ENCODE measurements at places on chromosomes 12 and 14. TPM values are rescaled to one million over a fixed set of nuclear protein-coding genes. Genes with fewer than 3 reads are reported as not detected.

Gene RFLNA
- not detected for total RNA-seq

Gene ANO2
- not detected for total RNA-seq

Gene SLC10A1
- not detected for total RNA-seq

Gene MAP1LC3B2
- 1.0 TPM for total RNA-seq

Gene RNASE2
- not detected for total RNA-seq

DNA sequence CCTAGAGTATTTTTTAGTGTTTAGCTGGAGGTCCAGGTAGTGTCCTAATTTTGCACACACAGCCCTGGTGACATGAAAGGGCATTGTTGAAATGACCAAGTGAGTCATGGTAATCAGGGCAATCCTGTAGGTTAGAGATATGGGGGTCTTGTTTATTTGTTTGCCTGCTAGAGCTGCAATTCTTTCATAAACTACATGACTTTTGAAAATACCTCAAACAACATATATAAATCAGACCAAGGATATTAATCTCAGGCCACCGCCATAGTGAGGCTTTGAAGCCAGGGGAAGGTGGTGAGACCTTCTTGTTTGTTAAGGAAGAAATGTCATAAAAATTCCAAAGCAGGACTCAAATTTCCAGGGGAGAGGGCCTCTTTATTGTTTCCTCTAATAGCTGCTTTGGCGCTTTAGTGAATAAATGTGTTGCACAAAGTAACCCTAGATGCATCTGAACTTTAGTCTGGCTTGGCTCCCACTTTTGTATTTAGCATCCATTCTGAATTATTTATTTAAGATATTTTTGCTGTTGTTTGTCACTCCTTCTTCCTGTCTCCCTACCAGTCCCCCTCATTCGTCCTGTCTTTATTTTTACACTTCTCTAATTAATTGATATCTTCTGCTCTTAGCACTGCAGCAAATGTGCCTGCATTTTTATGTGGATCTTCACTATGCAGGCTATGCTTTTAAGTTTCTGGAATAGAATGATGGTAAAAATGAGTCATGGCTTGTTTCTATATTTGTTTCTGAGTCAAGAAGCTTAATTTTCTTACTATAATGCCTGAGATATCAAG is 430.3 kb downstream of the RAD51B start:
- H3K27ac ChIP-seq: no peak overlapping the region
- H3K27me3 ChIP-seq: no peaks in the 10 kb centered on the region
- H3K4me3 ChIP-seq: no peak overlapping the region
- no peaks in the 10 kb centered on the region for H3K36me3 ChIP-seq

DNA sequence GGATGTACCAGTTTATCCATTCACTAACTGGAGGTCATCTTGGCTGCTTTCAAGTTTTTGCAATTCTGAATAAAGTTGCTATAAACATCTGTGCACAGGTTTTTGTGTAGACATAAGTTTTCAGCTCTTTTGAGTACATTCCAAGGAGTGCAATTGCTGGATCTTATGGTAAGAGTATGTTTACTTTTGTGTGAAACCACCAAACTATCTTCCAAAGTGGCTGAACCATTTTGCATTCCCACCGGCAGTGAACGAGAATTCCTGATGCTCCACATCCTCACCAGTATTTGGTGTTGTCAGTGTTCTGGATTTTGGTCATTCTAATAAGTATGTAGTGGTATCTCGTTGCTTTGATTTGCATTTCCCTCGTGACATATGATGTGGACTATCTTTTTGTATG is 150.5 kb upstream of the BCL2L14 start:
- no peaks in the 10 kb centered on the region for H3K27me3 ChIP-seq
- H3K36me3 ChIP-seq: no peaks in the 10 kb centered on the region
- H3K27ac ChIP-seq: no peak overlapping the region
- no peak for DNase-seq
- H3K4me3 ChIP-seq: no peak overlapping the region

DNA sequence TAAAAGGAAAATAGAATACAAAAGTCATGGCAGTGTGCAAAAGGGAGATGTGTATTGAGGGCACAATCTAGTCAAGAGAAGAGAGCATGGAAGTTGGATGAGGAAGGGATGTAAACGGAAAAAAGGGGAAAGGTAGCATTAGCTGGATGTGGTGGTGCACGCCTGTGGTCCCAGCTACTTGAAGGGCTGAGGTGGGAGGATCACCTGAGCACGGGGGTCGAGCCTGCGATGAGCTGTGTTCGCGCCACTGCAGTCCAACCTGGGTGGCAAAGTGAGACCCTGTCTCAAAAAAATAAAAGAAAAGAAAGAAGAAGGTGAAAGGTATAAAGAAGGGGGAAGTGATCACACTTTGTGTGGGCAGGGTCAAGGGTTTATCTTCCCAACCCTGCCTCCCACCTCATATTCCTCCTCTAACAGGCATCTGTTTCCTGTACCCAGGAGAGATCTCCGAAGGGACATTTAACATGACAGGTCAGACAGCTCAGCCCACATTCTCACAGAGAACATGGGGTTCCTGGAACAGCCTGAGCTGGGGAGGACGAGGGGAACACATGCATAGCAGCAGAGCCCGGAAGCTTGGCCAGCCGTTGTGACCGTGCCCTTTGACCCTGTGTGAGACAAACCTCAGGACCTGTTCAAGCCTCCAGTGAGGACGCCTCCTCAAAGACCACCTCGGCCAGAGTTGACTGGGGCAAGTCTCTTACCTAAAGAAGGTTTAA is 8.9 kb downstream of the RNASE11 start:
- no peak overlapping the region for H3K27ac ChIP-seq
- H3K4me1 ChIP-seq: no peaks in the 10 kb centered on the region
- no peak overlapping the region for H3K4me3 ChIP-seq
- no peak for DNase-seq

DNA sequence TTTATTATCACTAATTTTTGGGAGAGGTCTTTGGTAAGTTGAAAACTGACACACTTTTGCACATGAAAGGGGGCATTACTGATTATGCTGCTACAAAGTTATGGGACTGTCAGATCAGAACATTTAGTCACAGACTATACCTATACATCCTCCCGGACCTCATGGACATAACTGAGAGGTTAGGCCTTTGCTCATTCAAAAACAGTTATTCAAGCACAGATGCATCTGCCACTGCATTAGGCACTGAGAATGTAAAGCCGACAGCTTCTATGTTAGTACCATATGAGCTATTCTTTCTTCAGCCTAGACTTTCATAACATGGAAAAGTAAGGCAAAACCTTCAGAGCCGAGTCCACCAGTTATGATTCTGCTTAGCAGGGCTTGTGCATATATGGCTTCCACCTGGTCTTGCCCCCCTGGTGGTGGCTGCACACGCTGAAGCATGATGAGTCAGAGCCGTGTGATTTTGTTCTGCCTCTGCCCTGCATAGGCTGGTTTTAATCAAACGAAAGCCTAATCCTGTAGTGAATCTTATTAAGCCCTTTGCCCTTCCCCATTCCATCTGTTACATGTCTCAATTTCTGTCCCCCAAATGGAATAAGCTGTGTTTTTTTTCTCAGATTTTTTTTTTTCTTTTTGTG is 21.8 kb upstream of the RNU6-8 start:
- H3K27me3 ChIP-seq: no peaks in the 10 kb centered on the region
- DNase-seq: peak; percentile 24
- H3K27ac ChIP-seq: no peak overlapping the region
- no peaks in the 10 kb centered on the region for H3K36me3 ChIP-seq

GRCh38 chr12:39692258-39692853 is 72.8 kb upstream of the ABCD2 start:
- H3K36me3 ChIP-seq: no peaks in the 10 kb centered on the region
- no peaks in the 10 kb centered on the region for H3K4me1 ChIP-seq
- H3K27ac ChIP-seq: no peak overlapping the region
- DNase-seq: no peak

DNA sequence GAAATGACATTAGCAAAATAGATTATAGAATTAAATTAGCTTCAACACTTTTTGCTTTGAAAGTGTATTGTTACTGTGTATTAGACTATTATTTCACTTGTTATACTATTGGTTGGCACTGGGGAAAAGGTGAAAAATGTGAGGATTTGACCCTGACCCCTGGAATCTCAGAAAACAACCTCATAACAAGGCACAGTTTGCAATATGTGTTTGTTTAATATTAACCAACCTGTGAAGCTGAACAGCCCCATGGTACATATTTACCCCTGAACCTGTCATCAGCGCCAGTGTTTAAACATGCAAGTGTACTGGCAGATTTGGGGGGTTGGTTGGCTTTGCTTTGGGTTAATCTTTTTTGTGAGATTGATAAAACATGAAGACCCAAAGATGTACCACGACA is 11.7 kb downstream of the SLC38A4 start:
- no peaks in the 10 kb centered on the region for H3K4me1 ChIP-seq
- no peak for DNase-seq
- no peaks in the 10 kb centered on the region for H3K36me3 ChIP-seq
- H3K27ac ChIP-seq: no peak overlapping the region

DNA sequence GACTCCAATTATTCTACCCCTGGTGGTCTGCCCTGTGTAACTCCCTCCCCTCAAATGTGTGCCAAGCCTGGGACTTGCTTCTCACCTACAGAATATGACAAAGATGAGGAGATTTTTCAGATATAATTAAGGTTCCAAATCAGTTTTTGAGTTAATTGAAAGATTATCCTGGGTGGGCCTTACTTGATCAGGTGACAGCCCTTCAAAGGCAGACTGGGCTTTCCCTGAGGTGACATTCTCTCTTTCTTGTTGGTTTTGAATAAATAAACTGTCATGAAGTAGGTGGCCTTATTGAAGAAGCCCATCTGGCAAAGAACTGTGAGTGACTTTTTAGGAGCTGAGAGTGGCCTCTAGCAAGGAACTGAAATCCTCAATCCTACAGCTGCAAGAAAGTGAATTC is 106.0 kb downstream of the BRMS1L start:
- no peak for DNase-seq
- no peaks in the 10 kb centered on the region for H3K4me1 ChIP-seq
- no peak overlapping the region for H3K27ac ChIP-seq
- no peaks in the 10 kb centered on the region for H3K36me3 ChIP-seq
- H3K27me3 ChIP-seq: no peaks in the 10 kb centered on the region

DNA sequence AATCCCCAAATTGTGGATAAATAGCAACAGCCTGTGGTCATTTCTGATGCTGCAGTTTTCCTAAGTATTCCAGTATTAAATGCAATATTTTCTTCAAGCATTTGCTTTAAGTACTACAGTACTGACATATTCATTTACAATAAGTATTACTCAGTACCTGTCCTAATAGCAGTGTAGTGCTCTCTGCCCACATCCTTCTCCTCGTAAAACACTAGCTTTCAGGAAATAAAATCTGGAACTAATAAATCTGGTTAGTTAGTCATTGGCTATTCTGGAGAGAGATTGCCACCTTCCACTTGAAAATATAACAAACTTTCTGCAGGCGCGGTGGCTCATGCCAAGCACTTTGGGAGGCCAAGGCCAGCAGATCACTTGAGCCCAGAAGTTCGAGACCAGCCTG is 441.5 kb downstream of the PRKD1 start:
- no peak for DNase-seq
- H3K4me3 ChIP-seq: no peak overlapping the region
- no peak overlapping the region for H3K27ac ChIP-seq
- H3K36me3 ChIP-seq: no peaks in the 10 kb centered on the region

DNA sequence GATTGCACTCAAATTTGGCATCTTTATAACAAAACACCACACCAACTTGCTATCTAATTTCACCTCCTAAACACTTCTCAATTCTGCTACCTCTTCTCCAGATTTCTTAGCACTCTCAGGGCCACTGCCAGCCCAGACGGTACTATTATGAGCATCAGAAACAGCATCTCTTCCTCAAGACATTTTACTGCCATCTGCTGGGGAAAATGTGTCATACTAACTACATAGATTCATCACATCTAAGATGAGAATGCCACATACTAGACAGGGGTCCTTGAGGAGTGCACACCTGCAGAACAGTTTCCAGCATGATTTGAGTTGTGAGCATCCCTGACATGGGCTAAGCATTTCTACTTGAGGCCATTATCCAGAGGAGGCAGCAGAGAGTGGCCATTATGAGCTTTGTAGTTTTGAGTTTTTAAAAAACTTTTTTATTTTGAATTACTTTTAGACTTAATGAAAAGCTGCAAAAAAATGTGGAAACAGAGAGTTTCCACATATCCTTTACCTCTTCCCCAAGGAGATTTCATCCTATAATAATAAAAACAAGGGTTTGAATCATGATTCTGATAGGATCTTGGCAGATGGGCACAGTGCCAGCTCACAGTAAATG is 15.1 kb upstream of the GRIP1 start:
- no peak overlapping the region for H3K27ac ChIP-seq
- peak; percentile 80 for DNase-seq
- H3K36me3 ChIP-seq: no peaks in the 10 kb centered on the region

GRCh38 chr12:64685050-64685449 is 74.2 kb downstream of the GNS start:
- no peaks in the 10 kb centered on the region for H3K27me3 ChIP-seq
- no peak for DNase-seq
- peaks cover 14% of the 10 kb centered on the region for H3K36me3 ChIP-seq
- H3K4me1 ChIP-seq: peaks cover 32% of the 10 kb centered on the region

- no peaks in the 10 kb centered on the region for H3K27me3 ChIP-seq
- no peak overlapping the region for H3K27ac ChIP-seq
- H3K4me1 ChIP-seq: no peaks in the 10 kb centered on the region
- H3K36me3 ChIP-seq: no peaks in the 10 kb centered on the region
- H3K4me3 ChIP-seq: no peak overlapping the region
- DNase-seq: no peak
Measured at GRCh38 chr12:14545144-14546124, 22.2 kb downstream of the PLBD1 start.

GRCh38 chr12:48773686-48774085 is 15.2 kb downstream of the ADCY6 start:
- H3K4me1 ChIP-seq: no peaks in the 10 kb centered on the region
- H3K4me3 ChIP-seq: no peak overlapping the region
- H3K27ac ChIP-seq: no peak overlapping the region
- no peak for DNase-seq

DNA sequence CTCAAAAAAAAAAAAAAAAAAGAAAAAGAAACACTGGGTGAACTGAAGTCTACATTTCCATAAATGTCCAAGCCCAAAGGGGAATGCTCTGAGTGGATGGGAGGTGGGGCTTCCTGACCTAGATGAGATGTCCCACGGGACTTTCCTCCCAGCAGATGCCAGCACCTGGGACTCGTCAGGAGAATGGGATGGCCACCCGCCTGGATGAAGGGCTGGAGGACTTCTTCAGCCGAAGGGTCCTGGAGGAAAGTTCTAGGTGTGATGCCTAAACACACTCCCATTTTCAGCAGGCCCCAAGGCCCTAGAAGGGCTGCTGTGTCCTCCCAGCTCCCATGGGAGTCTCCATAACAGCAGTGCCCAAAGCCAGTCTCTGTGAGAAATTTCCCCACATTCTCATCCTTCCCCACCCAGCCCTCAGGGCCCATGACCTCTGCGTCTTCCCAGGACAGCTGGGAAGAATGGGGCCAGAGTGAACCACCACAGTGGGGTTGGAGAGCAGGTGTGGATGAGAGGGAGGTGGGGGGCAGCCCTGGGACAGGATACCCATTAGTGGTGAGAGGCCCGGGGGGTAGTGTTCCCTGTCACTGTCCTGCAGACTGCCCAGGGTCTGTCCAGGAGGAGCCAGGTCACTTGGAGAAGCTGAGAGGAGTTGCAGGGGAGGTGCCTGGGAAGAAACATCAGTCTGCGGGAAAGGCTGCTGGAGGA is 7.1 kb upstream of the CPNE6 start:
- no peaks in the 10 kb centered on the region for H3K27me3 ChIP-seq
- H3K4me3 ChIP-seq: no peak overlapping the region
- no peaks in the 10 kb centered on the region for H3K36me3 ChIP-seq
- H3K4me1 ChIP-seq: no peaks in the 10 kb centered on the region

- peak; percentile 31 for DNase-seq
- H3K4me3 ChIP-seq: no peak overlapping the region
- no peak overlapping the region for H3K27ac ChIP-seq
- no peaks in the 10 kb centered on the region for H3K4me1 ChIP-seq
- H3K36me3 ChIP-seq: no peaks in the 10 kb centered on the region
Measured at GRCh38 chr12:130335517-130336392, 1.9 kb upstream of the PIWIL1 start.

Data from B cell (primary cell).